ENCODE measurements at places on chromosomes 5 and 9.
A peak's percentile ranks its signal among the peaks of the same experiment; 100 is the strongest.

DNA sequence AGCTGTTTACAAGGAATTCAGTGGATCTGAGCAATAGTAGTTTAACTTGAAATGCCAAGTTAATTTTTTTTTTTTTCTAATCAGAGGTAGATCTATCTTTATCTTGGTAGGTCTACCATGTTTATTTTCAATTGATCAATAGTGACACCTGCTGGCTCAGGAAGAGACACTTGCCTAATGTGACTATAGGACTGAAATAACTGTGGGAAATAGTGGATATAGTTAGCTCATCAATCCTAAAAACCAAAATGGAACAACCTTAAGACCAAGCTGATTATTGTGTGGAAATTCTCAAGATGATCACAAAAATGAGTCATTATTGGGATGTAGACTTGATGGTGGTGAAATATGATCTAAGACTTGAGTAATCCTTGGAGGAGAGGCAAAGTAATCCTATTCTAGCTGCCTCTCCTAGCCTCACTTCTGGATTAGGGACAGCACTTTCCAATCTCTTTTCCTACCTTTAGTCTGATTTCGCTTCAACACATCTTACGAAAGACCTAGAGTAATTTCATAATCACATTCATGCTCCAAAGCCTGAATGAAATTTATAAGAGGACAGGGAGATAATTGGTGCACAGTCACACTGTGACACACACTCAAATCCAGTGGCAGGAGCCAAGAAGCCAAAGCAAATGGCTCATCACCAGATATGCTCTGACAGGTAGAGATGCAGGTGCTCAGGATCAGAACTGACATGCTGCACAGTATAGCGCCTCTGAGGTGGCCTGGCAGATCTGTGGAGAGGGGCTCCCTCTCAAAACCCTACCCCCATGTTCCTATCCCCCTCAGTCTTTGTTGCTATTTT lies 156.3 kb downstream of the HMHB1 start:
- peak; percentile 59 for DNase-seq

DNA sequence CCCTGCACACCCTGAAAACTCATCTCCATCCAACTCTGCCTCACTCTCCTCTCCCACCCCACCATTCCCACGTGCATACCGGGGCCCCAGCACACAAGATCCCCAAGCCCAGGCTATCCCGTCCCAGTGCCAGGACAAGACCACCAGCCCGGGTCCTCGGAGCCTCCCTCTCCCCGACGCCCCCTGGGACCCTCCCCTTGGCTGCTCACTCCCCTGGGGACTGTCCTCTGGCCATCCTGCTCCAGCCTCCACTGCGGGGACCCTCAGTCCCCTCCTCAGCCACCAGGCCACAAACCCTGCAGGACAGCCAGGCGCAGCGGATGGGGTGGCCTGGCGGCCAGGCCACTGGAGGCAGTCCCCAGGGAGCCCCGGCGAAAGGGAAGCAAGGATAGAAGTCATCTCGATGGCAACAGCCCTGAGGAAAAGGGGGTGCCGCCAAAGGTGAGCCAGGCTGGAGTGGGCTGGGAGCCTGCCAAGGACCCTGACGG lies 62.8 kb downstream of the C9orf50 start:
- no peak for DNase-seq

DNA sequence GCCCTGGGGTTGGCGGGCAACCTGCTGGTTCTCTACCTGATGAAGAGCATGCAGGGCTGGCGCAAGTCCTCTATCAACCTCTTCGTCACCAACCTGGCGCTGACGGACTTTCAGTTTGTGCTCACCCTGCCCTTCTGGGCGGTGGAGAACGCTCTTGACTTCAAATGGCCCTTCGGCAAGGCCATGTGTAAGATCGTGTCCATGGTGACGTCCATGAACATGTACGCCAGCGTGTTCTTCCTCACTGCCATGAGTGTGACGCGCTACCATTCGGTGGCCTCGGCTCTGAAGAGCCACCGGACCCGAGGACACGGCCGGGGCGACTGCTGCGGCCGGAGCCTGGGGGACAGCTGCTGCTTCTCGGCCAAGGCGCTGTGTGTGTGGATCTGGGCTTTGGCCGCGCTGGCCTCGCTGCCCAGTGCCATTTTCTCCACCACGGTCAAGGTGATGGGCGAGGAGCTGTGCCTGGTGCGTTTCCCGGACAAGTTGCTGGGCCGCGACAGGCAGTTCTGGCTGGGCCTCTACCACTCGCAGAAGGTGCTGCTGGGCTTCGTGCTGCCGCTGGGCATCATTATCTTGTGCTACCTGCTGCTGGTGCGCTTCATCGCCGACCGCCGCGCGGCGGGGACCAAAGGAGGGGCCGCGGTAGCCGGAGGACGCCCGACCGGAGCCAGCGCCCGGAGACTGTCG lies 976 bp downstream of the RXFP3 start:
- DNase-seq = no peak

DNA sequence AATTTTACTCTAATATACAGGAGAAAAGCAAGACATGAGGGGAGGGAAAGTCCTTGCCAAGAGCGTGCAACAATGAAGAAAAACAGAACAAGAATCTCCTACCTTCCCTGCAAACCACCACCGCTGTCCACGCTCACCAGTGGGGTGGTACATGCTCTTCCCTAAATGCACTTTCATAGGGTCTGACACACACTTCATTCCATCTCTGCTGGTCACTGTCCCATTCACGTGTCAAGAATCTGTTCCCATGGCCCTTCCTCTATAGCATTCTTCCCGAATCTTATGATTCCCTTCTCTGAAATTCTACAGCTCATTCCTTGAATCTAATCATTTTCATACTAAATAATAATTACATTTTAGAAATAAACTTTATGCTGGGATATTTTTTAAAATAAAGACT lies 11.4 kb upstream of the DNAH5 start:
- no peak for DNase-seq

DNA sequence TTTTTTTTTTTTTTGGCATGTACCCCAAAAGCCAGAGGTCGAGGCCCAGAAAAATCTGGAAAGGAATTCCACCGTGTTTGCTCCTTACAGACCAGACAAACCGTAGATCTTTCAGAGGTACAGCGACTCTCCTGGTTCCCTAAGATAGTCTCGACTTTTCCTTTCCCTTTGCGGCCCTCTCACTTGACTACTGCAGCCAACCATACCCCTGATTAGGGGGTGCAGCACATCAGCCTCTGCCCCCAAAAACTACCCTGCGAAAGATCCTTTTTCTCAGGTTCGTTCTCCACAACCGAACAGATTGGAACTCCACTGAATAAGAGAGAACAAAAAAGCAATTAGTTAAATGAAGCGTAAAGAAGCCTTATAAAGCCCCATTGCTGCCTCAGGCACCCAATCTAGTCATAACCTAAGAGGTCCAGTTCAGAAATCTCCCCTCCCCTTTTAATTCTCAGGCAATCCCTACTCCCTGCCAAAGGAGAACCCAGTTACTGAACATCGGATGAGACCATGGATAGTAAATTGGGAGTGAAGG lies 379 bp upstream of the TICAM2 start:
- DNase-seq = no peak

DNA sequence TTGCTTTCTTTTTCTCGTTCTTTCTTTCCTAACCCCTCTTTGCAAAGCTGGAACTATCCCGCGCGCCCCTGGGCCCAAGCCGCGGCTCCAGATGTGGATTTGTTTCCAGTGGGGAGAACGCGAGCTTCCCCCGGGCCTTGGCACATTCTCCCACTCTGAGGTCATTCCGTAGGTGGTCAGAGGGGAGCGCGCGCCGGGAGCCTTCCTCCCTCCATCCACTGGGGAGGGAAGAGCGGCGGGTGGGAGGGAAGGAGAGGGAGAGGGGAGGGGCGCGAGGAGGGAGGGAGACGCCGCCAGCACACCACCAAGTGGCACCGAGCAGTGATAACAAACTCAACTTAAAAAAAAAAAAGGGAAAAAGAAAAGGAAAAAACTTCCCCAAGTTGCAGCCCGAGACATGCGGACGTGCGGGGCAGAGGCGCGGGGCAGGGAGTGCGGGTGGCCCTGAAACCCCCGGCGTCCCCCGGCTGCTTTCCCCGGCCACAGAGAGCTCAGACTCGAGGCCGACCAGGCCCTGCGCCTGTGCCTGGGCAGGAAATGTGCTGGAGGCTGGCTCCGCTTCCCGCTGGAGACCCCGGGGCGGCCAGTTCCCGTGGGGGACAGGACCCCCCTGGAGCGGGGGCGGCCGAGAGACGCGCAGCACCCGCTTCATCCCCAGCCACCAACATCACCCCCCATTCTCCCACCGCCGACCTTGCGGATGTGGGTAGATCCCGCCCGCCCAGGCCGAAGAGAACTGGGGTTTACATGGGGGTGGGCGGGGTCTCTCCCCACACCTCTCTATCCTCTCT lies 3.1 kb downstream of the IER5L start:
- peak; percentile 95 for DNase-seq

DNA sequence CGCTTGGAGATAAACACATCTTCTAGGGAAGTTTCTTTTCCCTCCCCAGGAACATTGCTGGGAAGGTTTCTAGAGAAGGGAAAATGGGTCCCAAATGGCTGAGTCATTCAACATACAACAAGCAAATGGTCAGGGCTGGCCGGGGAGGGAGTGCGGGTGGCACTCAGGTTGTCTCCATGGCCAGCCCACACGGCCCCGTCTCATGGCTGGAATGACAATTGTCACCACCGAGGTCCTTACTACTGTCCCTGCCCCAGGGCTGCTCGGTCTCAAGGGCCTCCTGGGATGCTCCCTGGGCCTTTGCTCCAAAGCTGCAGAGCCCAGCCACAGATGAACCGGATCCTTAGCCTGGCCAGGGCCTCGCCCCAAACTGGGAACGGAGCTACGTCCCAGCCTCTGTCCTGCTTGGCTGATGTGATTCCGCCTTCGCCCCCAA lies 121.9 kb downstream of the FGF18 start:
- no peak for DNase-seq

- DNase-seq = no peak
Measured at GRCh38 chr9:136852664-136853595, 784 bp downstream of the MAMDC4 start.

- no peak for DNase-seq
Measured at GRCh38 chr9:128026773-128027541, 40.2 kb downstream of the NAIF1 start.

GRCh38 chr5:139181835-139182452 lies 16.2 kb downstream of the SIL1 start:
- peak; percentile 43 for DNase-seq

- no peak for DNase-seq
Measured at GRCh38 chr5:175535796-175536195, 57.4 kb downstream of the SFXN1 start.

DNA sequence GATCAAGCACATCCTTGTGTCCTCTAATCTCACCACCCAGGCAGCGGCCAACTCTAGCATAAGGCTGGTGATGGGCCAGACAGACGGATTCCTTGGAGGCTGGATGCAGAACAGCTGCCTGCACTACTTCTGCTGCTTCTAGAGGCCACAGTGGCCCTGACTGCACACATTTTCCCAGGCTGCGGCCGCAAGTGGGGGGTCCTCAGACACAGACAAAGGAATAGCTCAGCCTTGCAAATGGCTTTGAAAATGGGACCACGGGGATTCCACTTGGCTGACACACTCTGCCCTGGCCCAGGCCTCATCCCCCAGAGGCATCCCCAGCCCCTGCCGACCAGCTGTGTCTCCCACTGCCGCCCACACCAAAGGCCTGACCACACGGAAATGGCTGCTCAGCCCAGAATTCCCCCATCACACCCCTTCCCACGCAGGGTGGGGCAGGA lies 540.8 kb downstream of the BNC2 start:
- DNase-seq = peak; percentile 36

- DNase-seq = no peak
Measured at GRCh38 chr5:150429410-150429873, 16.7 kb upstream of the CD74 start.

DNA sequence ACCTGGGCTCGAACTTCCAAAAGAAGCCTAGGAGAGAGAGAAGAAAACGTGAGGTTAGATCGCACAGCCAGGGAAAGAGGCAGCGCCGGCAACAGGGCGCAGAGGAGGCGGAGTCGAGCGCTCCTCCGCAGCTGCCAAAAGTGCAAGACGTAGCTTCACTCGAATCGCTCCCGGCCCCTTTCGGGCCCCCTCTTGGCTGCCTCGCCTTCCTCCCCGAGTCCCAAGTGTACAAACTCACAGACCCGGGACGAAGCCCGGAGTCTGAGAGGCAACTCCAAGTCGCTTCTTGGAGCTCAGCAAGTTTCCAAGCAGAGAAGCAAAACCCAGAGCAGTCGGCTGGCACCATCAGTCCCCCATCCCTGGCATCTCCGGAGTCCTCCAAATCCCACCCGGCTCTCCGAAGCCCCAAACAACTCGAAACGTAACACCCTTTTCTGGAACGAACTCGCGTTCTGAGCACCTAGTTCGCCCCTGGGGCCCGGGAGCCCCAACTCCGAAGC lies 1.2 kb downstream of the MIER3 start:
- peak; percentile 89 for DNase-seq

- DNase-seq = no peak
Measured at GRCh38 chr5:34047143-34047542, 4.1 kb upstream of the C1QTNF3 start.

GRCh38 chr5:126854526-126855110 lies 77.7 kb downstream of the LMNB1 start:
- no peak for DNase-seq

DNA sequence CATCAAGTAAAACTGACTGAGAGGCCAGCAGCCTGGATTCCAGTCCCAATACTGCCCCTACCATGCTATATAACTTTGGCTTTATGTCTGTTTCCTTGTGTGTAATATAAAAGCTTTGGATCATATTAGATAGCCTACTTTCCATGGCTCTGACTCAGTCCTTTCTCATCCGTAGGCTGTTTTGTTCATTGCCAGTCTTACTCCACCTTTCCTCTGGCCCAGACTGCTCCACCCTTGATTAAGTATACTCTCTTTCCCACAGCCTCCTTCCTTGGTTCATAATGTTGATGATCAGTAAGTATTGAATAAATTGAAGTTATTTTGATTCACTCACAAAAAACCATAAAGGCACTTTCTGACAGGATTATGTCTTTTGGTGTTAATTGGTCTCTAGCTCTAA lies 1.5 kb upstream of the MRPS30 start:
- DNase-seq = no peak

DNA sequence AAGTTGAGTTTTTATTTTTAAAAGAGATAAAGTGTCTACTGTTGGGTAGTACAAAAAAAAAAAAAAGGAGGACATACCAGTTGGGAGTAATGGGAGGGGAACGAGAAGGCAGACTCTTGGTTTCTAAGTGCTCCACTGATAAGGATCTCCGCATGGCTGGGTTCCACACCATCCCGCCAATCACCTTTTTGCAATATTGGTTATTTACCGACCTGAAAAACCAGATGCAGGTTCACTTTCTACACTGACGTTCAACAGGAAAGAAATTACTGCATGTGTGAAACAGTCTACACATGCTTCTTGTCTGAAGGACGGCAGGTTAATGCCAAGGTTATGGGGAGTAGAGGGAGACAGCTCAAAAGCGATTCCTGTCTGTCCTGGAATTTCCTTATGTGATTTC lies 75.5 kb downstream of the PTPN3 start:
- no peak for DNase-seq

- DNase-seq = no peak
Measured at GRCh38 chr5:14937254-14937653, 65.7 kb upstream of the ANKH start.

DNA sequence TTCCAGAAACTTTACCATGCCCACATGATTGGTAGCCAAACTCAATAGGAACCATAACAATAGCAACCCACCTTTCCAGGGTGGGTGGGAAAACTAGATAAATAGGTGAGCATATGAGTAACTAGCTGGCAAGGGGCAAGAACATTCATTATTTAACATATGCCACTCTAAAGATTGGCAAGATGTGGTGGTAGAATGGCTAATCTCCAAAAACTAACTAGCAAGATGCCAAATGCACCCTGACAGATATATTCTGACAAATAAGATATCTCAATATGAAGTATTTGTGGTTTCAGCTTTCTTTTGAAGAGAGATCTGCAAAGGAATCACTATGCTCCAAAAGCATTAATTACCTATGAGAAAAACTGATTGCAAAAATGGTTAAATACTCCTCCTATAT lies 895.6 kb downstream of the TLE1 start:
- no peak for DNase-seq

- DNase-seq = no peak
Measured at GRCh38 chr5:138712791-138713190, 40.4 kb upstream of the CTNNA1 start.

Data from GM03348 (cell line).